Inflammatory macrophage (primary cell): ENCODE measurements at places on chromosomes 11 and 22.
A peak's percentile ranks its signal among the peaks of the same experiment; 100 is the strongest.

DNA sequence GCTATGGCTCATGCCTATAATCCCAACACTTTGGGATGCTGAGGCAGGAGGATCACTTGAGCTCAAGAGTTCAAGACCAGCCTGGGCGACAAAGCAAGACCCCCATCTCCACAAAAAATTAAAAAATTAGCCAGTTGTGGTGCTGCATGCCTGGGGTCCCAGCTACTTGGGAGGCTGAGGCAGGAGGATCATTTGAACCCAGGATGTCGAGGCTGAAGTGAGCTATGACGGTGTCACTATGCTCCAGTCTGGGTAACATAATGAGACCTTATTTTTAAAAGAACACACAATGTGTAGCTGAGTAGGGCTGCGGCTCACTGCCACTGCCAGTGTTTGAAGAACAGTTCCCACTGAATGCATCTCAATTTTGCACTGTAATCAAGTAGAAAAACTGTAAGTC, 7.1 kb upstream of the VPREB1 start:
- no peak for DNase-seq

DNA sequence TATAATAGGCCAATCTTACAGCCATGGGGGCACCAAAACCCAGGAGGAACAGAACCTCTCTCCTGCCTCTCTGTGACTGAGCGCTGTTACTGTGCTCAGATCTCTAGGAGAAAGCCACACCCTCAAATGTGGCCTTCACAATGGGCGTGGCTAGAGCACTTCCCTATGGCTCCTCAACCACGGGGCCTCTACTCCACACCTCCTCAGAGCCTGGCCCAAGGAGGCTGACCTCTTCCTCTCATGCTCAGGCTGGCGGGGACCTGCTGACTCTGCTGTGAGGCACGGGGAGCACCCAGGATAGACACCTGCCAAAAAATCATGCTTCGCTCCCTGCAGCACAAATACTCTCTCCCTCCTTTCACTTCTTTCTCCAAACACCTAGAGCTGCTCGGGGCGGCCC, 41.0 kb downstream of the C11orf58 start:
- DNase-seq: peak; percentile 90

DNA sequence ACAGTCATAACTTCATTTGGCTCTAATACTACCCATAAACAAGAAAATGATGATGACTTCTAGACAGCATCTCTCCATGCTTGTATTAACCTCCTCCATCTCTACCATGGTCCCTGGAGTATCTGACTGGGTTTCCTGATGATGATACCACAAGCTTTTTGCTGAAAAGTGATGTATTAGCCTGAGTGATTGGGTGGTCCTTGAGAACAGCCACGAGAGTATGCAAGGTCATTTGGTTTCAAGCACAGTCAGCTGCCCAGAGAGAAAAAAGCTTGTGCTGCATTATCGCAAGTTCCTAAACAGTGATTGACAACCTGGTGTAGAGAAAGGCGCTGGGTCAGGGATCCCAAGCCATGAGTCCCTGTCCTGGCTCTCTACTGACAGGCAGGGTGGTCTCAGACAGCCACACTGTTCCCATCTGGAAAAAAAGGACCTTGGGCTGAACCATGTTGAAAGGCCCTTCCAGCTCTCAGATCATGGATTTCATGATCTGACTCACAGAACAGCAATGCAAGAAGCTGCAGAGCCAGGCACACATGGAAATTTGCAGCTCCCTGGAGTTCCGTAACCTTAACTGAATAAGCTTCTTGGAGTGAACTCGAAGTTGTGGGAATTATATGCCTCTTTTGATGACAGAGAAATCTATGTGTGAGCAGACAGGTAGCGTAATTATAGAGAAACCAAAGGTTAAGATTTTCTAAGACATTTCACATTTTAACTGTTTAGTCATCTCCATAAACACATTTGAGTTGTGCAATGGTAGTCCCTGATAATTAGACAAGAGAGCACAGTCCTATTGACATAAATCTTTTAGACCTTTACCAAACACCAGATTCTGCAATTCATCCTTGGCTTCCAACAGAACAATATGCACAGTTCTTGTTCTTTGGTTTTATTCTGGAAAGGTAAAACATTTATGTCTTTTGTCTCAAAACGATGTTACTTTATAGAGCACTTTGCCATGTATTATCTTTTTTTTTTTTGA, 54.1 kb upstream of the UBASH3B start:
- no peak for DNase-seq

GRCh38 chr22:50577987-50578775, at the start of gene CPT1B:
Gene CPT1B (minus strand): TSS chr22:50578427. CDS start chr22:50577915, 512 bp downstream.
- DNase-seq: no peak

DNA sequence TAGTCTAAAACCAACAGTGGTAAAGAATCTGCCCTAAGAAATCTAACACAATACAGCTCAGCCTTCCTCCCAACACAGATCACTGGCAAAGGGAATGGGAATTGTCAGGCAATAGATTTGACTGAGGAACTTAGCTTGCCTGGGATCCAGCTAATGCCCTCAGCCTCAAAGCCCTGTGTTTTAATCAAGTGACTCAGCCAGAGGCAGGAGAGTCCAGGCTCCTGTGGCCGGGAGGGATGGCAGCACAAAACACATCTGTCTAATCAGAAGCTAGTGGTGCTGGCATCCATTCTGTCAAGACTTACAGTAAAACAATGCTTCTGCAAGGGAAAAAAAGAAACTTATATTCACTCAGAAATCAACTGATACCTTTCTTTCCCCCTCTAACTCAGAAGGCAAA, 5.6 kb downstream of the SYTL2 start:
- DNase-seq: no peak

DNA sequence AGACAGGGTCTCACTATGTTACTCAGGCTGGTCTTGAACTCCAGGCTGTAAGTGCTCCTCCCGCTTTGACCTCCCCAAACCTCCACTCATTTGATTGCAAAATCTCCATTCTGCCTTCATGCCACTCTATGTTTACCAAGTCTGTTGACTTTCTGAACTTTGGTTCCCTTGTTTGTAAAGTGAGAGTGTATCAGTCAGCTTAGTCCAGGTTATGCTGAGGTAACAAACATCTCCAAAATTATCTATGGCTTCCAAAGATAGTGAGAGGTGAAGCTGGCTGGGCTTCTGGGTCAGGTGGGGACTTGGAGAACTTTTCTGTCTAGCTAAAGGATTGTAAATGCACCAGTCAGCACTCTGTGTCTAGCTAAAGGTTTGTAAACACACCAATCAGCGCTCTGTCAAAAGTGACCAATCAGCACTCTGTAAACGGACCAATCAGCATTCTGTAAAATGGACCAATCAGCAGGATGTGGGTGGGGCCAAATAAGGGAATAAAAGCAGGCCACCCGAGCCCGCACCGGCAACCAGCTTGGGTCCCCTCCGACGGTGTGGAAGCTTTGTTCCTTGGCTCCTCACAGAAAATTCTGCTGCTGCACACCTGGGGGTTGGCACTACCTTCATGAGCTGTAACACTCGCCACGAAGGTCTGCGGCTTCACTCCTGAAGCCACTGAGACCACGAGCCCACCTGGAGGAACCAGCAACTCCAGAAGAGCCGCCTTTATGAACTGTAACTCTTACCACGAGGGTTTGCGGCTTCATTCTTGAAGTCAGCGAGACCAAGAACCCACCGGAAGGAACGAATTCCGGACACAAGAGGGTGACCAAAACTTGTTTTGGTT, 109.3 kb downstream of the MIAT start:
- DNase-seq: no peak

DNA sequence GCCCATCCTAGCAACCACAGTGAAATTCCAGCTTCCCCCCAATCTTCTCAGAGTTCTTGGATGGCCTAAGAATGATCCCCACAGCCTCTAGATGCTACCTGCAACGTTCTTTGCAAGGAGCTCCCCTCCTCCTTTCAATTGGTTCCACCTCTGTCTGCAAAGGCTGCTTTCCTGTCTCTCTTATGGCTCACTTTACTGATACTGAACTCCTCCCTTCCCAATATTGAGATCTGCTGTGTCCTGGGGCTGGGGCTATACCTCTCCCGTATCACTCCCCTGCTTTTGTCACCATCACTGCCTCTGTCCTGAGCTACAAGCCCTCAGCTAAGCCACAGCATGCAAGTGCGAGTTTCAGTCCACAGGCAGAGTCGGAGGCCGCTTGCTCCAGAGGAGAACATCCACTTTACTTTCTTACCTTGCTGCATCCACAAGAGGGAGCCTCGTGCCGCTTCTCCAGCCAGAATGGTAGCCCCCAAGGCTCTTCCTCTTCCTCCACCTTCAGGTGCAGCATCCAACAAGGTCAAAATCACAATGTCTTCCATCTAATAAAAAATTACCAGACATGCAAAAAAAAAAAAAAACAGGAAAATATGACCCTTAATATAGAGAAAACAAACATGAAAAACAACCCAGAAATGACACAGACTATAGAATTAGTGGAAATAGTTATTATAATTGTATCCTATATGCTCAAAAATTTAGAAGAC, 48.6 kb upstream of the TMEM45B start:
- no peak for DNase-seq

GRCh38 chr11:57646194-57646798, 3.4 kb downstream of the YPEL4 start:
- peak; percentile 66 for DNase-seq

- no peak for DNase-seq
These were observed 5.7 kb upstream of the SMARCB1 start for GRCh38 chr22:23781065-23781464.

GRCh38 chr22:48496226-48496845, 1331.3 kb downstream of the BRD1 start:
- DNase-seq: no peak

- no peak for DNase-seq
These were observed 49.3 kb upstream of the LINC01488 start for GRCh38 chr11:69431893-69432738.

DNA sequence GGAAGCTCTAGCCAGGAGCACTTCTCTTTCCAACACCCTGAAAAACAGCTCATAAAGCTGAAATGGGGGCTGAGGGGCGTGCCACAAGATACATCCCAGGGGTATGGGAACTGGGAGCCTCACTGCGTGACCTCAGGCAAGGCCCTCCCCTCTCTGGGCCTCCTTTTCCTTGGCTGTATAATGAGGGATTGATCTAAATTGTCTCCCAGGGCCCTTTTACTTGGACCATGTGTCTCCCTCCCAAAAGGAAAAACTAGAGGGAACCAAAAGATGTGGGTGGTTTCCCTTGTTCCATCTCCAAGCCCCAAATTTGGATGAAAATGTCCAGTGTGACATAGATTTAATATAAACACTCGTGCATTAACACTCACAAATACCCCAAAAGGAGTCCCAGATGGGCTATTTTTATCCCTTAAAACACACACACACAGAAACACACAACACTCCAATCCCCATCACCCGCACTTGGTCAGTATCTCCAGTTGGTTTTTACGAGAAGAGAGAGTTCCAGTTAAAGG, 25.9 kb upstream of the SMTN start:
- no peak for DNase-seq

DNA sequence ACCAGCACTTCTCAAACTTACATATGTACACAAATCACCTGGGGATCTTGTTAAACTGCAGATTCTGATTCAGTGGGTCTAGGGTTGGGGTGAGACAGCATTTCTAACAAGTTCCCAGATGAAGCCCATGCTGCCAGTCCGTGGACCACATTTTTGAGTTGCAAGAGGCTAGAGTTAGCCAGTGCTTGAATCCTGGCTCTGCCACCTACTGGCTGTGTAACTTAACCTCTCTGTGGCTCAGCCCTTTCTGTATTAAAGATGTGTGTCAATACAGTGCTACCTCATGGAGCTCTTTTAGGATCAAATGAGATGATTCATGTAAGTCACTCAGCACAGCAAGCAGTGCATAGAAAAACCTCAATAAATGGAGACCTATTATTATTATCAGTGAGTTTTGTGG, 90.2 kb upstream of the ISX start:
- no peak for DNase-seq

DNA sequence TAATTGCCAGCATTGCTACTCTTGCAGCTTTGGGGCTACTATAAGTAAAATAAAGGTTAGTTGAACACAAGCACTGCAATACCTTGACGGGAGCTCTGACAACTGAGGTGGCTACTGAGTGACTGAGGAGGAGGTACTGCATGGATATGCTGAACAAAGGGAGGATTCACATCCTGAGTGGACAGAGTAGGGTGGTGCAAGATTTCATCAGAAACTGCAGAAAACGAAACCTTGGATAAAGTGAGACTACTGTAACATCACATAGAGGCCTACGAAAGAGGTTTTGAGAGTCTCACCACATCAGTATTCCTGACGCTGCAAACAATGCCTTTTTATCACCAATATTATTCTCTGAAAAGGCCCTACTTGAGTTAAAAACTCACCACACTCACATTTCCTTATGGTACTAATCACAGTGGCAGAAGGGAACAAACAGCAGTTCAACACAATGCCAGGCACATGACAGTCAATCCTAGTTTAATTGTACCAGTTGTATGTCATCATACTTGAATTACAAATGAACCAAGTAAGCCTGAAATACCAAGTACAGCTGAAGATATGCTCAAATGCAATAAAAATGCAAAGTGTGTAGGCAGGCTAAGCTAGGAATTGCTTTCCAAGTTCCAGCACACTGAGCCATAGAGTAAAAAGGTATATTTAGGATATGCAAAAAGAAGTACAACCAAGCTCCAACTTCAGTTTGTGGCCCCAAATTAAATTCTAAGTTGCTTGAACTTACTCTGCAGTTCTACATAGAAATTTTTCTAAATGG, 4.0 kb upstream of the GPR83 start:
- no peak for DNase-seq

GRCh38 chr11:122809866-122810265, 28.4 kb upstream of the CRTAM start:
- no peak for DNase-seq

DNA sequence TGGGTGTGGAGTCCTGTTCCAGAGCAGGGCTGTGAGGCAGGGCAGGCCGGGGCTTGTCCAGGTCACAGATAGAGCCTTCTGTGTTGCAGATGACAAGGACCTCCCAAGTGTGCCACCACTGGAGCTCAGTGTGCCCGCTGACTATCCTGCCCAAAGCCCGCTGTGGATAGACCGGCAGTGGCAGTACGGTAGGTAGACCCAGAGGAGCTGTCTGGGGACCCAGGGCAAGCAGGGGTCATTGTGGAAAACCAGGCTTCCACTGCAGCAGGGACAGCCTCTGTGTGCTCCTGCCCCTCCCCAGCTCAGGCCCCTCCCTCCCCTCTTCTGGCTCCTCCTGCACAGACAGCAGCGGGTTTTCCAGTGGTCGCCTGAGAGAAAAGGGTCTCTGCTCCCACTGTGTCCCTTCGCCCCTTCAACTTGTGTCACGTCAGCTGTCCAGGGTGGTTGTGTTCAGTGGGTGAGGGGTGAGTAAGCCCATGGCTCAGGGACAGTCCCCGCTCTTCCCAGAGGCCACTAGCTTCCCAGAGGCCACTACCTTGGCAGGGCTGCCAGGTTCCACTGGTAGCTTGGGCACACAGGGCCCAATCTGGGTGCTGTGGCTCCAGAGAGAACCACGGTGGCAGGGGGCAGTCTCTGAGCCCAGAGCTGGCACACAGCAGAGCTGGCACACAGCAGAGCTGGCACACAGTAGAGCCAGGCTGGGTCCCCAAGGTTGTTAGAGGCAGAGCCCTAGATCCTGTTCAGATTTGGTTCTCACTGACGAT, 78.4 kb downstream of the MED15 start:
- no peak for DNase-seq

GRCh38 chr11:116890193-116890592, 52.8 kb upstream of the APOA1 start:
- DNase-seq: peak; percentile 14
